ENCODE measurements at places on chromosomes 2 and 18. TPM values are rescaled to one million over a fixed set of nuclear protein-coding genes. Genes with fewer than 3 reads are reported as not detected.
A peak's percentile ranks its signal among the peaks of the same experiment; 100 is the strongest.

DNA sequence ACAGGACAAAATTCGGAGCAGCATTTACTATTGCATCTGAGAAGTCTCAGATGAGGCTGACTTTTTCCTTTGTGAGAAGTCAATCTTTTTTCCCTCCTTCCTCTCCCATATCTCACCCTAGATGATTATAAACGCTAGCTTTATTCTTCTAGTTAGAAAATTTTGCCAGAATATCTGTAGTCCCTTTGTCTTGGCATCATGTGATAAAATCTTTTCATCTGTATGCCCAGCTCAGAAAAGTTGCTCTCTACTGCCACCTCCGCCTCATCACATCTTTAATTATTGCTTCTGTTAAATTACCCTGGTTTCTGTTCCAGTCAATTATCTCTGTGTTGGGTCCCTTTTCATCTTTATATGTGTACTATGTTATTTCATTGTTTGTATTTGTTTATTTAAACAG lies 210.8 kb upstream of the SLC35G4 start:
- no peak overlapping the region for H3K4me3 ChIP-seq
- peaks cover 3% of the 10 kb centered on the region for H3K27me3 ChIP-seq
- DNase-seq, result no peak
- H3K4me1 ChIP-seq, result no peaks in the 10 kb centered on the region
- H3K36me3 ChIP-seq, result no peaks in the 10 kb centered on the region

GRCh38 chr2:15630121-15630977 lies 38.7 kb downstream of the DDX1 start:
- peaks cover 35% of the 10 kb centered on the region for H3K36me3 ChIP-seq
- no peak overlapping the region for H3K4me3 ChIP-seq
- no peaks in the 10 kb centered on the region for H3K4me1 ChIP-seq
- no peak for DNase-seq
- H3K27me3 ChIP-seq, result no peaks in the 10 kb centered on the region
- H3K27ac ChIP-seq, result no peak overlapping the region

CCDC141 gene
- total RNA-seq, result 14.8 TPM

DNA sequence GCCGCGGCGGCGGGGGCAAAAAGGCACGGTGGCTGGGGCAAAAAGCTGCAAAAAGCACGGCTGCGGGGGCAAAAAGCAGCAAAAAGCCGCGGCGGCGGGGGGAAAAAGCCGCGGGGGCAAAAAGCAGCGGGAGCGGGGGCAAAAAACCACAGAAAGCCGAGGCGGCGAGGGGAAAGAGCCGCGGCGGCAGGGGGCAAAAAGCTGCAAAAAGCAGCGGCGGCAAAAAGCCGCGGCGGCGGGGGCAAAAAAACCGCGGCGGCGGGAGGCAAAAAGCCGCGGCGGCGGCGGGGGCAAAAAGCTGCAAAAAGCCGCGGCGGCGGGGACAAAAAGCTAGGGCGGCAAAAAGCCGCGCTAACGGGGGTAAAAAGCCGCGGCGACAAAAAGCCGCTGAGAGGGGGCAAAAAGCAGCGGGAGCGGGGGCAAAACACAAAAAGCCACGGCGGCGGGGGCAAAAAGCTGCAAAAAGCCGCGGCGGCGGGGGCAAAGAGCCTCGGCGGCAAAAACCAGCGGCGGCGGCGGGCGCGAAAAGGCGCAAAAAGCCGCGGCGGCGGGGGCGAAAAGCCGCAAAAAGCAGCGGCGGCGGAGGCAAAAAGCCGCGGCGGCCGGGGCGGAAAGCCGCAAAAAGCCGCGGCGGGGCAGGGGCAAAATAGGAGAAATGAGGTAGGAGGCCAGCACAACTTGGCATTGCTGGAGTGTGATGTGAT lies 123.4 kb downstream of the ANKRD30BL start:
- H3K36me3 ChIP-seq, result peaks cover 2% of the 10 kb centered on the region
- peak overlapping the region; percentile 79 for H3K4me3 ChIP-seq
- H3K27ac ChIP-seq, result no peak overlapping the region
- DNase-seq, result no peak
- peaks cover 2% of the 10 kb centered on the region for H3K4me1 ChIP-seq
- H3K27me3 ChIP-seq, result peaks cover 37% of the 10 kb centered on the region

GRCh38 chr2:160927324-160927723 lies 232.9 kb upstream of the TANK start:
- DNase-seq, result no peak
- no peaks in the 10 kb centered on the region for H3K36me3 ChIP-seq
- no peaks in the 10 kb centered on the region for H3K4me1 ChIP-seq
- no peak overlapping the region for H3K27ac ChIP-seq
- H3K27me3 ChIP-seq, result no peaks in the 10 kb centered on the region

IGFBP5 gene
- 75.3 TPM for total RNA-seq

GRCh38 chr2:22691666-22692065 lies 693.3 kb upstream of the KLHL29 start:
- H3K36me3 ChIP-seq, result no peaks in the 10 kb centered on the region
- H3K27ac ChIP-seq, result no peak overlapping the region
- no peaks in the 10 kb centered on the region for H3K27me3 ChIP-seq
- no peak for DNase-seq

DNA sequence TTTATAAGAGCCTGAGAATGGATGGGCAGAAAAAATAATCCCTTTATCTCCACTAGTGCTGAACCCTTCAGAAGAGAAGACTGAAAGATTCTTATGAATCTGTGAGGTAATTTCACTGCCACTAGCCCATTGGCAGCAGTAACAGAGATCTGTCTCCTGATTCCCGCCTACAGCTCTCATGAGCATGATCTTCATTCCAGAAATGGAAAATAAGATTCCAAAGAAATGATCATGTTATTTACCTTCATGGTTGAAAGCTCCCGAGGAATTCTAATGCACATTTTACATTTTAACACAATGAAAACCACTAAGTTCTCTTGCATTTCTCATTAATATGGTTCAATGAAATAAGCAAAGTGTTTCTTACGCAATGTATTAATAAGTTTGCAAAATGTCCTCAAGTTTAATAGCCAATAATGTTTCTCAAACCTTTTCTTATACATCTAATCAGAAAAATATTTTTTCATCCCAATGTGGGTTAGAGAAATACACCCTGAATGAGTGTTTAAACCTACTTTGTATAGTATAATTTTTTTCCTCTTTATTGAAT lies 905.6 kb downstream of the TMEM182 start:
- no peak for DNase-seq
- no peaks in the 10 kb centered on the region for H3K27me3 ChIP-seq
- no peak overlapping the region for H3K27ac ChIP-seq
- no peaks in the 10 kb centered on the region for H3K36me3 ChIP-seq

PAIP2B gene
- total RNA-seq, result 23.9 TPM

MYO7B gene
- not detected for total RNA-seq

DNA sequence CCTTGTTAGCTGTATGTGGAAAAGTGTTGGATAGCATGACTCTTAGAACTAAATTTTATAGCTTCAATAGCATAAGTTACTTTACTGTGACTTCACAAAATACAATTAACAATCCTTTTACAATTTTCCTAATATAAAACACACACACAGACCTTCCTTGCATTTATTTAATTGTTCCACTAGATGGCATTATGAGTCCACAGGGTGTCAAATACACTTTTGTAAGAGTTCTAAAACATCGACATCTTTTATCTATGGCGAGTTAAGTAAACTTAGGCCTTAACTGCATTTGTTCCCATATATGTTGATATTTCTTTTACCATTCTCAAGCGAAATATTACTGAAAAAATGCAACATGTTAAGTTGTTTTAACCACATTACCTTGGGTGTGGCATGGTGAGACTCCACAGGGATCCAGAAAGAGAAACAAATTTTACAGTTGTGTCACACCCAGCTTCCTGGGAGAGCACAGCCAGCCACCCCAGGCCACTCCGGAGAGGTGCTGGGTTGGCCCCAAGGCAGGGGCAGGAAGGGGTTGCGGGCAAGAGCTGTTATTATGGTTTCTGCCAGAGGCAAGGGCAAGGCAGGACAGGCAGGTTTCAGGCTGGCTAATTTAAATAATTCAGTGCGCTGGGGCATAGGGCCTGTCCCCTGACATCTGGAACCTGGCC lies 312.4 kb upstream of the MC4R start:
- peaks cover 2% of the 10 kb centered on the region for H3K4me1 ChIP-seq
- no peaks in the 10 kb centered on the region for H3K27me3 ChIP-seq
- no peak overlapping the region for H3K4me3 ChIP-seq
- DNase-seq, result no peak
- H3K27ac ChIP-seq, result no peak overlapping the region
- H3K36me3 ChIP-seq, result no peaks in the 10 kb centered on the region

- no peaks in the 10 kb centered on the region for H3K27me3 ChIP-seq
- no peak for DNase-seq
- H3K36me3 ChIP-seq, result peaks cover 8% of the 10 kb centered on the region
Observed at GRCh38 chr2:46915281-46915810, at the start of gene MCFD2. MCFD2 (minus strand) TSS chr2:46915806; CDS start chr2:46909171, 6,635 bp downstream.

EPAS1 gene
- 5.1 TPM for total RNA-seq

DNA sequence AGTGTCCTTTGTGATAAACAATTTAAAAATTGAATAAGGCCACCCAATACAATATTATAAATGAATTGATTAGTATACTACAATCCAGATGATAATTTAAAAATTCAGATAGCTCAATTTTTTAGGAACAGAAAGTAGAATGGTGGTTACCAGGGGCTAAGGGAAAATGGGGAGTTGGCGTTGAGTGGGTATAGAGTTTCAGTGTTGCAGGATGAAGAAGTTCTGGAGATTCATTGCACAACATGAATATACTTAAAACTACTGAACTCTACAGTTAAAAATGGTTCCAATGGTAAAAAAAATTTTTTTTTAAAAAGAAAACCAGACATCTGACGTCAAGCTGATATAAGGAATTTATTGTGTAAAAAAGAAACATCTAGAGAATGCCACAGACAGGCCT lies 20.9 kb downstream of the SLC39A6 start:
- H3K36me3 ChIP-seq, result peaks cover 12% of the 10 kb centered on the region
- no peak for DNase-seq
- H3K27ac ChIP-seq, result no peak overlapping the region
- no peaks in the 10 kb centered on the region for H3K4me1 ChIP-seq

DNAH6 gene
- total RNA-seq, result 5.5 TPM

ABCB11 gene
- 0.09 TPM for total RNA-seq

- H3K27ac ChIP-seq, result no peak overlapping the region
- no peaks in the 10 kb centered on the region for H3K36me3 ChIP-seq
- H3K4me3 ChIP-seq, result no peak overlapping the region
- H3K27me3 ChIP-seq, result peaks cover 40% of the 10 kb centered on the region
- DNase-seq, result no peak
- H3K4me1 ChIP-seq, result no peaks in the 10 kb centered on the region
Observed at GRCh38 chr2:136495636-136496035, 269.7 kb upstream of the THSD7B start.

SLC19A3 gene
- total RNA-seq, result 36.4 TPM

DNA sequence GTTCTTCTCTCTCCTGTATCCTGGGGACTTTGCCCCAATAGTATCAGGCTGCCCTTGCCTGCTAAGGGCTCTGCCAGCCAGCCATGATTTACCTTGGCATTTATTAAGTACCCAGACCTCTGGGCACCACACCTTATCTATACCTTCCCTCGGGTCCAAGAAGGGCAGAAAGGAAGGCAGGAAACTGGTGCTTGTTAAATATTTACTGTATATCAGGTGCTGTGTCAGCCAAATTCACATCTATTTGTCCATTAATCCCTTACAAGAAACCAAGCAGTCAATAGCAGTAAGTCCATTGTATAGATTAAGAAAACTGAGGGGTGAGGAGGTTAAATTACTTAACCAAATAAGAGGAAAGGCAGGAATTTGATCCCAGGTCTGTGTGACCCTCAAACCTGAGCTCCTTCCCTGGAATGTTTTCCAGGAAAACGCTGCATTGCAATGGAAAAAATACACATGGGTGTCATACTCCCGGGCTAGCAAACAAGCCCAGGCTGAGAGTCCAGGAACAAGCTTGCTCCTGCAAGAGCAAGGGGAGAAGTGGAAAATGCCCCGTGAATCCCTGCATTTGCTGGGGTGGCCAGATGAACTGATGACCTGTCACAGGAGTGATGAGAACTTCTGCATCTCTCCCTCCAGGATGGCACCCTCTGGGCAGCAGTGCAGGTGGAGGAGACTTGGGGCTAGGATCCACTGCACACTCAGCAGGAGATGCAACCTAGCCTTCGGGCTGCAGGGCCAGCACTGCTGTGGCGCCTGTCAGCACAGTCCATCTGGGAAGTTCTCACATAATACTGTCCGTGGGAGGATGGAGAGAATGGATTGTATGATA lies 30.4 kb downstream of the CIB4 start:
- peaks cover 8% of the 10 kb centered on the region for H3K27me3 ChIP-seq
- H3K4me1 ChIP-seq, result peaks cover 53% of the 10 kb centered on the region
- no peak overlapping the region for H3K27ac ChIP-seq
- DNase-seq, result no peak

DNA sequence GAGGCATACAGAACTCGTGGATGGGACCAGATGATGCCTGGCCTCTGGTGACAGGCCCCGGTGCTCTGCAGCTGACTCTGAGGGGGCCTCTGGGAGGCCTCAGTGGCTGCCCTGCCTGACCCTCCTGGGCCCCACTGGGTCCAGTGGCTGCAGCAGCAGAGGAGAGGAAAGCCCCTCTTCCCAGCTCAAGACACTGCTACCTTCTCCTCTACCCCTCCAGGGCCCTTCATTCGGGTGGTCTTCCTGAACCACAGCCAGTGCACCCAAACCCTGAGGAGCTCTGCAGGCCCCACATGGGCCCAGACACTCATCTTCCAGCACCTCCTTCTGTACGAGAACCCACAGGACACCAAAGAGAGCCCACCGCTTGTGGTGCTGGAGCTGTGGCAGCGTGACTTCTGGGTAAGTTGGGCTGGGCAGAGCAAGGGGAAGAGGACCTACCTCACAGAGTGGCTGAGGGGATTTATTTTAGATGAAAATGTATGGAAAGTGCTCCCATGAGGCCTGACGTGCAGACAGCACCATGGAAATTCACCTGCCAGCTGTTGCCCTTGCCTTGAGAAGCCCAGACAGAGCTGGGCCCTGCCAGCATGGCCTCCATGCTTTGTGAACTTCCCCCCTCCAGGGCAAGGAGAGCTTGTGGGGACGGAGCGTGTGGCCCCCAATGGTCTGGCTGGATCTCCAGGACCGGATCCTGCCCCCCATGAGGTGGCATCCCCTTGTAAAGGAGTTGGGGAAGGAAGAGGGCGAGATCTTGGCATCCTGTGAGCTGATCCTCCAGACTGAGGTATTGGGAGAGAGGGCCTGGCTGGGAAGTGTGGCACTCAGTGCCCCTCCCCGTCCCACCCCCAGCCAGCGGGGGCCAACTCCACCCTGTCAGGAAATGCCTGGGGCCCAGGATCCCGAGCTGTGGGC lies 46.3 kb downstream of the LMAN2L start:
- H3K27ac ChIP-seq, result no peak overlapping the region
- no peaks in the 10 kb centered on the region for H3K36me3 ChIP-seq
- no peaks in the 10 kb centered on the region for H3K27me3 ChIP-seq
- no peak overlapping the region for H3K4me3 ChIP-seq
- DNase-seq, result no peak

GRCh38 chr2:170221317-170222288 lies 43.7 kb downstream of the MYO3B start:
- no peak overlapping the region for H3K4me3 ChIP-seq
- H3K4me1 ChIP-seq, result peaks cover 9% of the 10 kb centered on the region
- no peaks in the 10 kb centered on the region for H3K36me3 ChIP-seq
- no peak for DNase-seq
